ENCODE measurements at places on chromosomes 1 and 21. TPM values are rescaled to one million over a fixed set of nuclear protein-coding genes. Genes with fewer than 3 reads are reported as not detected.

DNA sequence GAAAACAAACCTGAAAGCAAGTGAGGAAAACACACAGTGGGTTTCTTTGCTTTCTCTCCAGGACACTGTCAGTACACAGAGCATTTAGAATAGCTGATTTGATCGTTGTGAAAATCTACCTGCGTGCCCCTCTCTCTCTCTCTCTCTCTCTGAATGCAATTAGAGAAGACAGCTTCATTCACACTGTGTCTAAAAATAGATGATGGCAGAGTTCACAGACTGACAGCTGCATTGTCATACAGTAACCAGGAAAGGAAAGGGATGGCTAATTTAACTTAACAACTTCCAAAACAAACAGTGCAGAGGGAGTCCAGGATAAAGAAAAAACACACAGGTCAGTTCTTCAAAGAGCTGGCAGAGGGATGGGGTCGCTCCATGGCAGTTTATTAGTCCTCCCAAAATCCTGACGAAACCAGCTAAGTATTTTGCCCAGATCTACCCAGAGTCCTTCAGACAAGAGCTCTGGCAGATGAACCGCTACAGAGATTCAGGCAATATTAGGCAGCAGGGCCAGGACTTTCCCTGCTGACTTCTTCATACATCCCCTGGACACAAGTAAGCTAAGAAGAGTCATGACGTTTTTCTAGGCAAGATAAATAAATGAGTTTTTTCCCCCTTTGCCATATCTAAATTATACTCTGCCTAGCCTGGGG, 58.9 kb downstream of the WLS start:
- H3K27me3 ChIP-seq, result no peaks in the 10 kb centered on the region
- no peaks in the 10 kb centered on the region for H3K4me1 ChIP-seq
- H3K36me3 ChIP-seq, result no peaks in the 10 kb centered on the region
- H3K4me3 ChIP-seq, result no peak overlapping the region
- no peak for DNase-seq

DNA sequence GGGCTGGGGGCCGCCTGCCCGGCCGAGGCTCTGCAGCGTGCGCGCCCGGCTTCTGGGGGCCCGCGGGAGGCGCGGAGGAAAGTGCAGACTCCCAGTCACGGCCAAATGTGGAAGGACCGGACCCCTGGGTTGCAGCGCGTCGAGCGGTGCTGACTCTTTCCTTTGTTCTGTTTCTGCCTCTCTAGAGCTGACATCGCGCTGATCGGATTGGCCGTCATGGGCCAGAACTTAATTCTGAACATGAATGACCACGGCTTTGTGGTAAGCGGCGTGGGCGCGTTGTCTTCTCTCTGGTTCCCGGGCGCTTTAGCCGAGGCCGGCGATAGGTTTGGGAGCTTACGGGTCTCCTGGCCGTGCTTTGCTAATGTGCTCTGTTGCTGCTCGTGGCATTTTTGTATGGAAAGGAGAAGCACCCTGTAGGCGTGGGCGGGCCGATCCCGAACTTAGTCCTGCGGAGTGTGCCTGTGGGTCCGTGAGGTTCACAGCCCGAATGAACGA, 629 bp downstream of the PGD start:
- peaks cover 12% of the 10 kb centered on the region for H3K36me3 ChIP-seq
- H3K4me1 ChIP-seq, result peaks cover 20% of the 10 kb centered on the region
- H3K27me3 ChIP-seq, result no peaks in the 10 kb centered on the region
- peak overlapping the region; percentile 76 for H3K27ac ChIP-seq
- peak overlapping the region; percentile 94 for H3K4me3 ChIP-seq
- no peak for DNase-seq

GRCh38 chr1:6358144-6358624, 35.4 kb downstream of the ACOT7 start:
- H3K27me3 ChIP-seq, result no peaks in the 10 kb centered on the region
- H3K27ac ChIP-seq, result peak overlapping the region; percentile 76
- H3K4me1 ChIP-seq, result peaks cover 41% of the 10 kb centered on the region
- DNase-seq, result peak; percentile 28
- no peaks in the 10 kb centered on the region for H3K36me3 ChIP-seq

DNA sequence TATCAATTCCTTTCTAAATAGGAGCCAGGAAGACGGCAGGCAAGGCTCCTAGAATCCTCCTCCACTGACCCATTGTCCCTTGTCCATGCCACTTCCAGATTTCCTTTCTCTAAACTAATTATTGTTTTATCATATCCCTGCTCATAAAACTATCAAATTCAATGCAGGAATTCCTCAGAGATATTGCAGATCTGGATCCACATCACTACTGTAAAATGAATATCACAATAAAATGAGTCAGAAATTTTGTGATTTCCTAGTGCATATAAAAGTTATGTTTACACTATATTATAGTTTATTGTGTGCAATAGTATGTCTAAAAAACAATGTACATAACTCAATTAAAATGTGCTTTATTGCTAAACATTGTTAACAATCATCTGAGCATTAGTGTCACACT, 498.7 kb upstream of the NEGR1 start:
- no peaks in the 10 kb centered on the region for H3K27me3 ChIP-seq
- no peaks in the 10 kb centered on the region for H3K4me1 ChIP-seq
- H3K27ac ChIP-seq, result no peak overlapping the region
- H3K36me3 ChIP-seq, result no peaks in the 10 kb centered on the region
- no peak overlapping the region for H3K4me3 ChIP-seq
- DNase-seq, result no peak

GLIS1 gene
- polyA plus RNA-seq, result not detected

FMO5 gene
- polyA plus RNA-seq, result 1.3 TPM

SH2D1B gene
- polyA plus RNA-seq, result 0.23 TPM

All from CD4-positive, alpha-beta memory T cell (primary cell).